ENCODE measurements at places on chromosomes 11 and 22. TPM values are rescaled to one million over a fixed set of nuclear protein-coding genes. Genes with fewer than 3 reads are reported as not detected.

DNA sequence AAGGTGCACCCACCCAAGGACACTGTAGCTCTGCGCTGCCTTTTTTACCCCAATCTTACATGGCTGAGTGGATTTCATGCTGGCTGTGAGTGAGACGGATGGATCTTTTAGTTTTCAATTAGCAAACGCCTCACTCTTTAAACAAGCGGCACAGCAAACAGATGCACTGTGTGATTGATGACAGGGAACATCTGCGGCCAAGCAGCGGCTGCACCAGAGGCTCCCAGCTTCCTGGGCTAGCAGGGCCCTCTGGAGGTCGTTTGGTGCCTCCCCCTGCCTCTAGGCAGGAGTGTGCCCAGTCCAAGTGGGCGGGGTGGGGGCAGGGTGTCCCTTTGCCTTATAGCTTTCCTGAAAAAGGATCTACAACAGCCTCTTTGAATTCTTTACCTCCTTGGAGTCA, 2.1 kb upstream of the DRD2 start:
- no peak for DNase-seq

DNA sequence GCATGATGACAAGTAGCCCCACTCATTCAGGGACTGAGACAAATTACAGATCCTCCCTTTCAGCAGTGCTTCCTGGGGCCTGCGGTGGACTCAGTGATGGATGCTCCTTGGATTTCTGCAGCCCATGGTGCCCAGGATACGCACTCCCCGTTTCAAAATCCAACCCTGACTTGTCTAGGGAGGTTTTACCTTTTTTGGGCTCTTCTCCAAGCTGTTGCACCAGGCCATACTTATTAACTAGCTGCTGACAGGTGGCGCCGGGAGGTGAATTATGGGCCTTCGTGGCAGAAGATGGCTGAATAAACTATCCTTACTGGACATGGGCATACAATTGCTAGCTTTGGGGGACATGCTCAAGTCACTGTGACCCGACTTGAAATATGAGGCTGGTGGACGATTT, 324.3 kb upstream of the SYN3 start:
- DNase-seq, result no peak

GRCh38 chr11:131037873-131038272, 121.6 kb upstream of the SNX19 start:
- DNase-seq, result no peak

- DNase-seq, result no peak
Observed at GRCh38 chr11:73384125-73384441, 7.9 kb downstream of the RELT start.

DNA sequence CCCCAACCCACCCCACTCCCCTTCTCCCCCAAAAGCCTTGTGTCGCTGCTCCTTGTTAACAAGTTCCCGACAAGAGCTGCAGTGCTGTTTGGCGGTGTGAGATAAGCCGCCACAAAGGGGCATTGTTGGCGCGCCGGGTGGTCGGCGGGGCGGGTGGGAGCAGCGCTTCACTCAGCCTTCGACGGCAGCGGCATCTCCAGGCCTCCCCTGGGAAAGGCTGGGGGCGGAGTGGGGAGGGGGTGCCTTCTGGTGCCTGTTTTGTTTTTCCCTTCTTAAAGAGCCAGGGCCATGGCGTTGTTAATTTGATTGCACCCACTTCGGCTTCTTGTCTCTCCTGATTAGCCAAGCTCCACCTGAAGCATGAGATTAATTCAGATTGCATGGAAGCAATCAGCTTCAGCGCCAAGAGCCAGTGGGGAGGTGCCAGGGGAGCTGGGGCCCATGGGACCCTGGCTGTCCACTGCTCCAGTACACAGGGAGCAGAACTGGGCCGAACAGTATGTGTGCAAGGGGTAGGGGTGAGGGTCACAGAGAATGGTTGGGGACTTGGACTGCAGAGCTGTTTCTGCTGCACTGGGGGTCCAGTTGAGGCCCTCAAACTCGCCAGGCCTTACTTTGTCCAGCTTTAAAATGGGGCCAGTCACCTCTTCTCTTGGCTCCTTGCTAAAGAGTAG, 165.1 kb downstream of the CEP164 start:
- no peak for DNase-seq

DNA sequence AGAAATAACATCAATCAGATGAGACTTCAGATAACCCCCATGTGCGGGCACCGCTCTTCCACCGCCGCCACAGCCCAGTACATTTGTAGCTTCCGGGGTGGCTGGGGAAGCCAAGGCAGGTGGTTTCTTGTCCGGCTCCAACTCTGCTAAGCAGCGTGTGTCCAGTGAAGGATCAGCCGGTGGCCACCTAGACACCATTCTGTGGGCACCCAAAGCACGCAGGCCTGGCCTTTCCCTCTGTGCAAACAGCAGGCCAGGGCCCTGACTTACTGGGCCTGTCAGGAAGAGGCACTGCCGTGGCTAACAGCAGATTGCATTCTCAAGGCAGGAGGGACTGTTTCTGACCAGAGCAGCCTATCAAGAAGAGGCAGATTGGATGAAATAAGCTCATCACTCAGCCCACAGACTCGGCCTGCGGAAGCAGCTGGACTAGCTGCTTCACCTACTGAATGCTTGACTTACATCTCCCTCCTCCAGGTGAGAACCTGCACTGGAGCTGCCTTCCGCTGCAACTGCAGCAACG, 74.8 kb downstream of the ETS1 start:
- no peak for DNase-seq

DNA sequence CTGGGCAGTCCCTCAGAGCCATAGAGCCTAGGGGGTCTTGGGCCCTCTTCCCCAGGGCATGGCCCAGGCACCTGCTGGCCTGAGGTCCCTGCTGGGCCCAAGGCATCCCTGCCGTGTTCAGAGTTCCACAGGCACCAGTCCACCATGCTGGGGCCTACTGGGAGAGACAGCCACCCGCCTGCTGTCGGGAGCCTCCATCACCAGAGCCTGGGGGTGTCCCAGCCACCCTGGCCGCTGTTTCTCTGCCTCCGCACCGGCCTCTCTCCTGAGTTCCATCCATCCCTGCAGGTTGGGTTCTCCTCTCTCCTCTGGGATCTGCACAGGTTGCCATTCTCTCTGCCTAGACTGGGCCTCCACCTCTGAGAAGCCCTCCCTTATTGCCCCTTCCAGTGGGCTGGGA, 68.6 kb downstream of the KCNQ1 start:
- DNase-seq, result no peak

Gene NRXN2
- 0.14 TPM for total RNA-seq

Gene VSIG10L2
- total RNA-seq, result not detected

Gene F2
- total RNA-seq, result not detected

Gene B3GAT1
- total RNA-seq, result 4.8 TPM
